Calu3 (cell line): ENCODE measurements at places on chromosomes 12 and 14. TPM values are rescaled to one million over a fixed set of nuclear protein-coding genes. Genes with fewer than 3 reads are reported as not detected.
A peak's percentile ranks its signal among the peaks of the same experiment; 100 is the strongest.

Gene RECQL
- total RNA-seq: 28.0 and 32.1 TPM in 2 replicates

DNA sequence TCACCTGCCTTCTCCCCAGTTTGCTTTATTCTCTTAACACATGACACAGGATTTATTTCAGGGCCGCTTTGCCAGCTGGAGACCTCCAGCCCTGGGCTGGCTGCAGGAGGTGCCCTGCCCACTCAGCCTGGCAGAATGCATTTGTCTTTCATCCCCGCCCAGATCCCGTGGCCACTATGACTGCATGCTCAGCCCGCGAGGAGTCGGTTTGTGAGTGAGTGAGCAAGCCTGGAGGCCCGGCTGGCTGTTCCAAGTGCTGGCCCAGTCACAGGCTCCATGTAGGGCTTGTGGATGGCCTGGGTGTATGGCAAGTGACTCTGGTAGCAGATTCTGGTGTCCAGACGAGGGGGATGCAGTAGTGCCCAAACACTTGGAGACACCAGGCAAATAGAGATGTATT, 2.1 kb downstream of the TDP1 start:
- DNase-seq: no peak

GRCh38 chr12:93571365-93571924, 1.0 kb upstream of the SOCS2 start:
- peak; percentile 82 for DNase-seq

Gene KLRC4
- not detected in 2 replicates for total RNA-seq

DNA sequence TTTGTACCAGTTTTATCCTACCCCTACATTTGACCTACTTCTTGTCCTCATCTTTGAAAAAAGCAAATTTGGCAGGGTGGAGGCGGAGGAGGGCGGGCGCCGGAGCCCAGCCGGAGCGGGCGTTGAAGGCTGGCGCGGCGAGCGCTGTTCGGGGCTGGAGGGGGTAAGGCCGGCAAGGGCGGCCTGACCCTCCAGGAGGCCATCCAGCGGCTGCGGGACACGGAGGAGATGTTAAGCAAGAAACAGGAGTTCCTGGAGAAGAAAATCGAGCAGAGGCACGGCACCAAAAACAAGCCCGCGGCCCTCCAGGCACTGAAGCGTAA, 27.2 kb downstream of the FBXO34 start:
- DNase-seq: no peak

Gene CCDC184
- 0.45 and 0.51 TPM in 2 replicates for total RNA-seq

DNA sequence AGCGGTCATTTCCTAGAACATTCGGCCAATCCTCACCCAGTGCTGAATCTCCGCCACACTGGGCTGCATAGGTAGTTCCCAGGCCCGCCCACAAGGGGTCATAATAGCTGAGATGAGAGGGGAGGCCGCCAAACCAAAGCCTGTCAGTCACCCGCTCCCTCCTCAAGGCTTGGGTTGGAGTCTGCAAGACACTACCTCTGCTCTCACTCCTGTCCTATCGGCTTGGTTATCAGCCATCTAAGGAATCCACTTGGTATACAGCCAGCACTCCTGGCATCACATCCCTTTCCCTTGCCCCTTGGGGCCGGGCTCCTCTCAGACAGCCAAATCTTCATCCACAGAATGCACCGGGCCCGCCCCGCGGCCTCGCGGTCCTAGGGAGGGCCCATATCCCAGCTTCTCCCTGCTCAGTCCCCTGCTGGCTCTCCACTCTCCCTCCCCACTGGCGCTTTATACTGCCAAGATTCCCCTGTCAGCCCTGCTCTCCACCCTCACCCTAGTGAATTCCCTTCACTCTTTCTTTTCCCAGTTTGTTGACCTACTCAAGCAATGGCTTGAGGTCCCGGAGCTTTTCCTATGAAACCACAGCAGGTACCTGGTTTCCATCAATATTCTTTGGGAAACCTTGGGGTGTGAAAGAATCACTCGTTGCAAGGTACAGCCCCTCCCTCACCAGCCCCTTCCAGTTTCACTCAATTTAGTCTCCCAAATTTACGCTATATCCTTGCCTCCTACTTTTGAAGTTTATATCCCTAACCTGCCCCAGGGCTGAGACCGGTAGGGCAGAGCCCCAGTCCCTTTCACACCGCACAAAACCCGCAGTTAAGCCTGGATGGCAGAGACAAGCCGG, 1.4 kb downstream of the IFFO1 start:
- peak; percentile 69 for DNase-seq

DNA sequence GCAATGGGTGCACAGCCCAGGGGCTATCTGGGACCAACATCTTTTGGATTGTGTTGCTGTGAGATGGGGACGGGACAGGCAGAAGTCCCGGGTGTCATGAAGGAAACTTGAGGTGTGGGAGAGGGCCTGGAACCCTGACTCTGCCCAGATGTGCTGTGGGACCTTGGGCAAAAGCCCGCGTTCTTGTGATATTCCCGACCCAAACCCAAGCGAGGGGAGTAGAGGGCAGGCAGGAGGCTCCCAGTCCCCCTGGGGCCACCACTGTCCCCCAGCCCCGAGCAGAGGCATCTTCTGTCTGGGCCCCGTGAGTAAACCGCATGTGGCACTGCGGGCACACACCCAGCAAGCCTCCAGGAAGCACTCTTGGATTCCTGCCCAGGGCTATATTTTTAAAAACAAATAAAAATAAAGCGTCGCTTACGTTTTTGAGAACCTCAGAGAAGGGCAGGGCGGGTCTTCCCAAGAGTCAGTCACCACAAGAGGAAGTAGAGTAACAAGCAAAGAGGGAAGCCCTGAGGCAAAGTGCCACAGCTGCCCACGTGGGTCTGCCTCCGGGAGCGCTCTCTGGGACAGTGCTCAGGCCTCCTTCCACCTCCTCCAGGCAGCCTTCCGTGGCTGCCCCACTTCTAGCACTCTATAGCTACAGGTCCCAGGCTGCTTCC, 39.5 kb downstream of the BEGAIN start:
- DNase-seq: peak; percentile 73

DNA sequence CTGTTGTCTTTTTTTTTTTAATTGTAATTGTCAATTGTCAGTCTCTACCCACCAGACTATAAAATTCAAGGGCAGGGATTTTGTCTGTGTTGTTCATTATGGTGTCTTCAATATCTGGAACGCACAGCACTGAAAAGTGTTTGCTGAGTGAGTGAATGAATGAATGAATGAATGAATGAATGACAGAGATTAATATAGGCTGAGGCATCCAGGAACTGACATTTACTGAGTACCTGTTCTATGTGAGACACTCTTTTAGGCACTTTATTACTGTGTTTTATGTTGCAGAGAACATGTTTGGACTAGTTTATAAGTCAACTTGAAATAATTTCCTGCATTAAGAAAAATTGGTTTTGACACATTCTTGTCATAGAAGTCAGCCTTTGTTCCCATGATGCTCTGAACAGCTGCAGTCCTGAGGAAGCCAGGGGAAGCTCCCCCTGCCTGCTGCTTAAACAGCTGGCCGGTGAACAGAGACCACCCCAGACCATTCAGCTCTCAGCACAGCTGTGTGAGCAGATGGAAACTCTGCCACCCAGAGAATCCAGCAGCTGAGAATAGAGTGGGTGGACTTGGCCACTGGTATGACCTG, 160.7 kb upstream of the CCND2 start:
- DNase-seq: no peak

DNA sequence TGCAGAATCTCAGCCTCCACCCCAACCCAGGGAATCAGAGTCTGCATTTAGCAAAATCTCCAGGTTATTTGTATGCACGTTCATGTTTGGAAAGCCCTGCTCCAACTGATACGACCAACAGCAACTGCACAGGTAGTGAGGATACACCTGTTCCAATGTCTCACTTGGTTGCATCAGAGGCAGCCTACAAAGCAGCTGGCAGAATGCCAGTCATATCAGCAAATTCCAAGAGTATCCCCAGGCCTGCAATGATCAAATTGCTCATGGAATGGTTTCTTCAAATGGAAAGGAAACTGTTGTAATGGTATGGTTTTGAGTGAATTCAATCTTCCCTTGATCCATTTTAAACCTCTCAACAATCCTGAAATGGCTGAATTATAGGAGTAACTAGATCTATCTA, 75.4 kb downstream of the GRIP1 start:
- peak; percentile 38 for DNase-seq

DNA sequence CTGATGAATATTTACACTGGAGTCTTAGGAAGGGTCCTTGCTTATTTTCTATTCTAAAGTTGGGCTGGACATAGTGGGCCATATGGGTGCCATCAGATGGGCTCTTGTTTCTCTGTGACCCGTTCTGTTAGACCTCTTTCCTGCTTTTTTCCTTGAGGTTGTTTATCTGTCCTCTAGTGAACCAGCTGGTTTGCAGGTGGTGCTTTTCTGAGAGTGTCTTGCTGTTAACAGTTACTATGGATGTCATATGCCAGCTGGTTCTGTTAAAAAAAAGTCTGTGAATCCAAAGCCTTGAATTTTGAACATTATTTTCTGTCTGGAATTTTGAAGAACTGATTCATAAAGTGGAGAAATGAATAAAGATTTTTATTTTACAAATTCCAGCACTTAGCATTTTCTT, 29.2 kb downstream of the ZC3H14 start:
- no peak for DNase-seq

- DNase-seq: peak; percentile 29
Observed at GRCh38 chr14:95993768-95994592, 45.2 kb upstream of the C14orf132 start.

GRCh38 chr12:61525331-61525730, 734.9 kb upstream of the USP15 start:
- DNase-seq: no peak

DNA sequence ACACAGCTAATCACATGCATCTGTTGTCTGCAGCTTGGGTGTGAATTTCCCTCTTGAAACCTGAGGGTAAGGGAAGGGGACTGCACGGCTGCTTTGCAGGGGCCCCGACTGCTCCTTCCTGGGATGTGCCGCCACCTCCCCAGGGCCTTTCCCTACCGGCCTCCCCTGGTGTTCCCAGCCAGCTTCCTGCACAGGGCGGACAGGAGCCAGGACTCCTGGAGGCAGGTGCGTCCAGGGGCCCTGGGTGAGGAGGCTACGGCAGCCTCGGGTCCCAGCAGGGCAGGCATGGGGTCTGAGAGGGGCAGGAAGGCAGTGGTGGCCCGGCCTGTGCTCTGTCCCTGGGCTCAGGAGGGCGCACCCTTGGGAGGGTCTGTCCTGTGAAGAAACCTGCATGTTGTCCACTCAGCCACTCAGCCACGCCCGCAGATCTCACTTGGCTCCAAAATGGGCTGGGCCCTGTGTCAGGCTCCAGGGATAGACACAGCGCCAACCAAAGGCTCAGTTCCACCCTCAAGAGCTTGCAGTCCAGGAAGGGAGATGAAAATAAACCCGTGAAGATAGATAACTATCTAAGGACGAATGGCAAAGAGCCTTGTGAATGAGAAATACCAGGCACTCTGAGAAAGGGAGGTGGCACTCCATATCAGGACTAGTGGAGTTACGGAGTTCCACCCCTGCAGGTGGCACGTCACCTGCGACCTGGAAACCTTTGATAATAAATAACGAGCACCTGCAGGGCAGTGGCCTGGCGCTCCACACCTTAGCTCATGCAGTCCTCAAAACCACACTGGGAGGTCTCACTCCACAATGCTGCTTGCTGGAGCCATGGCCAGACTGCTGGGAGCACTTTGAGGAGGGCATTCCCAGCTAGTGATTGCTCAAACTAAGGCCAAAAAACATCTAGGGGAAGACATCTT, 427.4 kb downstream of the AACS start:
- no peak for DNase-seq

GRCh38 chr12:46814143-46814542, 11.7 kb downstream of the SLC38A4 start:
- DNase-seq: no peak

Gene IL22
- not detected in 2 replicates for total RNA-seq

DNA sequence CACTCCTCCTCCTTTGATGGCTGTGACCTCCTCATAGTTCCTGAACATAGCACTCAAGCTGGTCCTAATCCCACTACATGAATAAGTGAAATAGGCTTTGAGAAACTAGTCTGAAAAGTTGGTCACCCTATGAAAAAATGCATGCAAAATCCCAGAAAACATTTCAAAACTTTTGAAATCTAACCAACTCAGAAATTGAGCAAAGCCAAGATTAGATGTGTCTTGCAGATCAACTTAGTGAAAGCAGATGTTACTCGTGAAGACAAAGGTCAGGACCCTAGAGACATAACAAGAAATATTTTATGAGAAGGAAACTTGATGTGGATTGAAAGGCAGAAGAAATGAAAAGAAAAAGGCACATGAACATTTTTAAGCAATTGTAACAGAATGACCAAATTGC, 63.3 kb downstream of the TSHR start:
- no peak for DNase-seq

Gene FBRSL1
- total RNA-seq: 118 and 119 TPM in 2 replicates

Gene WNK1
- 93.8 and 107 TPM in 2 replicates for total RNA-seq
